Stimulated activated CD4-positive, alpha-beta T cell treated with anti-CD3 and anti-CD28 coated beads, Interleukin-4, amount 100 ng/mL, for 4 hours (primary cell): ENCODE measurements at places on chromosomes 11 and 22.

DNA sequence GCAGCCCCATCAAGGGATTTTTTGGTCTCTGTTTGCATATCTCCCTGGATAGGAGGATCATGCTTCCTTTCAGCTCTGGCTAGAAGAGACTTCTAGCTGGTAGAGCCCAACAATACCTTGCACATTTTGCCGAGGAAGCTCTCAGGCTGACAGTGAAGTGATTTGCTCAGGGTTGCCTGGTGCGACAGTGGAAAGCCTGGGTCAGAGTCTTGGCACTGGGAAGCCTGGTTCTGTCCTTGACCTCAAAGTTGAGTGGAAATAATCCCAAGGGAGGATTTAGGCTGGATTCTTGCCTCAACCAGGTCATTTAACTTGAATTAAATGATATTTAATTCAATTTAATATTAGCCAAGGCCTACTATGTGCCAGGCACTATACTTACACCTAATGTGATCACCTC, 24.4 kb upstream of the ALG8 start:
- DNase-seq = no peak

GRCh38 chr22:48371391-48371790, 1456.3 kb downstream of the BRD1 start:
- no peak for DNase-seq

- DNase-seq = no peak
Measured at GRCh38 chr11:105719073-105719822, 109.4 kb downstream of the GRIA4 start.

DNA sequence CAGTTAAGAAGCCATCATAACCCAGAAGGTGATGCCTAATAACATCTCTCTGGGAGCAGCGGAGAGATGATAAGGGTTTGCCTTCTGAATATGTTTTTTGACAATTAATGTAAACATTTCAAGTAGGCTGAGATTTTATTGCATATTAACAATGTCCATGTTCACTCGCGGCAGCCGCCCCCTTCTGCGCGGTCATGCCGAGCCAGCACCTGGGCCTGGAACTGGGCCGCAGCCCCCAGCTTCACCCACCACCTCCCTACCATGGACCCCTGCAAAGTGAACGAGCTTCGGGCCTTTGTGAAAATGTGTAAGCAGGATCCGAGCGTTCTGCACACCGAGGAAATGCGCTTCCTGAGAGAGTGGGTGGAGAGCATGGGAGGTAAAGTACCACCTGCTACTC, 4.3 kb upstream of the SAA1 start:
- DNase-seq = no peak

- no peak for DNase-seq
Measured at GRCh38 chr11:77114089-77114463, 11.4 kb downstream of the OMP start.

GRCh38 chr11:117316197-117316961, at the start of gene BACE1:
BACE1 (minus strand) TSS chr11:117316256; CDS start chr11:117315795, 461 bp downstream.
- no peak for DNase-seq

GRCh38 chr11:70621241-70621640, 222.9 kb downstream of the CTTN start:
- no peak for DNase-seq

DNA sequence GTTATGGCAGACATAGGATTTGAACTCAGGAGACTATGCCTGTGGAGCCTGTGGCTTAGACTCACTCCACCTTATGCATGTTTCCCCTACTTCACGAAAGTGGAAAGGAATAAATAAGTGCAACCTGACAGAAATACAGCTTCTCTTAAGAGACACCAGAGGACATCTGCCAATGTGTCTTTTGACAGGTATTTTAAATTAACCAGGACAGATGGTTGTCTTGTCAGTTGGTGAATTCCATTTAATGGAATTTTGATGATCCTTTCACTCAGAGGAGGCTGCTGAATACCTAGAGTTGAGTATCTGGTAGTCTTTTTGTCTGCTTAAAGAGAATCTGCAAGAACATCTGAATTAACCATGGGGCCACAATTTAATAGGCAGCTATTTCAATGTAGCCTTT, 46.1 kb downstream of the NELL1 start:
- no peak for DNase-seq

DNA sequence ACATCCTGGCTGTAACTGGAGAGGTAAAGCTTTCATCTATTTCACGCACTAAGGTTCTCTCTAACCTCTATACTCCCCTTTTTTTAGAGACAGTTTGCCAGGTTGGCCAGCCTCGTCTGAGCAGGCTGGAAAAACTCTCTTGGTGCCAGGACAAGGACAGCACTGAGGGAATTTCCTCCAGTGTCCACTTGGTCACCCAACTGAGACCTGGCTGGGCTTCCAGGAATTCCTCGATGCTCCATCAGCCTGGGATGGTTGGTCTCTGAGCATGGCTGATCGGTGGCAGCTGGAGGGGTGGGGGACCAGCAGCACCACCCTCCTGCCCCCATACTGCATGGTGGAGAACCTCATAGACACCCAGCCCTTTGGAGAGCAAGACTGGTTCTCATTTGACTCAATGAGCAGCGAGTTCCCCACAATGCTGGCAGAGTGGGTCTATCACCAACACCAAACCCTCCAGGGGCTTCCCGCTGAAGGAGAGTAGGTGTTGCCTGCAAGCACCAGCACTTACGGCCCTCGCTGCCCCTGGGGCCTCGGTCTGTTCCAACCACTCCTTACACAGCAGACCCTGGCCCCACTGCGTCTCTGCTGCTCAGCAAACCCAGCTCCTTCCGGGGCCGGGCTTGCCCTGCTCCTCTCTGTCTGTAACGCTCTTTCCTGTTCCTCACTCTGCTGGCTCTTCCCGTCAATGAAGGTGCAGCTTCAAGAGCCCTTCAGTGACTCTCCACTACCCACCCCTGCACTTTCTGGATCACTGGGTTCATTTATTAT, 122.2 kb downstream of the ST3GAL4 start:
- no peak for DNase-seq

GRCh38 chr11:117841551-117842031, 17.0 kb upstream of the FXYD2 start:
- no peak for DNase-seq

DNA sequence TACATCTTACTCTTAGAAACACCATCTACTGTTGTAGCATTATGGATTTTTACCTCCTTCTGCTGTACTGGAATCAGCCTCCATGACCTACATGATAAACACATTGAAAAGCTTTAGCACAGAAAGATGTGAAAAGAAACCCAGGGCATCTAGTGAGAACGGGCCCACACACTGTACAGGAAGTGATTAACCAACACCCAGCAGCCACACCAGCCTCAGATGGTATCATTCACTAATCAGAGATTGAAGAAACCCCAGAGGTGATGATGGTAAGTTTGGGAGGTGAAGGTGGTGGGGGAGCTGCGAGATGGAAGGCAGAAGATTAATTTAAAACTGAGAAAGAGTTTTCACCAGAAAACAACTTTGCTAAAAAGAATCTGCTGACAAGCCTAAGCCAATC, 46.1 kb downstream of the RASSF10 start:
- no peak for DNase-seq

DNA sequence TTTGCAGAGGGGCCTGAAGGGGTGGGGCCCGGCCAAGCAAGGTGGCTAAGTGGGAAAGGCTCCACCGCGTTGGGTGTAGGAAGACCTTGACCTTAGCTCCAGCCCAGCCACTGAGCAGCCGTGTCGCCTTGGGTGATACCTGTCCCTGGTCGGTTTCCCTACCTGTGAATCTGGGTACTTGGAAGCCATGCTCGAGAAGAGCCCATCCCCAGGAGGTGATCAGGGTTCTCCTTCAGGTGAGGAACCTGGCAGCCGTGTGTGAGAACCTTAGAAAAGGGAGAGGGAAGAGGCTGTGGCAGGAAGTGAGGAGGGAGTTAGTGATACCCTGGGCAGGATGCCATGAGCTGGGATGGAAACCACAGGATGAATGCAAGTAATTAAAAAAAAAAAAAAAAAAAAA, 21.6 kb downstream of the PPARA start:
- DNase-seq = no peak

DNA sequence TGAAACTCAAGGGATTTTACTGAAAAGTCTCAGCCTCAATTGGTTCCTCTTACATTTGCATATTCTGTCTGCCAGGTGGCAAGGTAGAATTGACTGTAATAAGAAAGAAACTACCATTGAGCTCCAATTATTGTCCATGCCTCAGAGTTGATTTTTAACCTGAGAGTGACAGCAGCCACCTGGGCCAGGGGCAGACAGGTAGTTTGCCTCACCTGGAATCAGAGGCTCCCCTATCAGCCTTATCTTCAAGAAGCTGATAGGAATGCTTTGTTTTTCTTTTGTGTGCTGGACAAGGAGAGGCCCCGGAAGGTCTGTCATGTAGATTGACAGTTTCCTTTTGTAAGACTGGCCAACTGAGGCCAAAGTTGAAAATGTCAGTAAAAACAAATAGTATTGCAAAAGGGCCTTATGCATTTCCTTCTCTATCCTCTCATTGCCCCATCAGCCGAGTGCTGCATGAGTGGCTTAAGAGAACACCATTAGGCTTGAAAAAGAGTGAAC, 34.1 kb downstream of the CD44 start:
- no peak for DNase-seq

GRCh38 chr11:24233041-24233440, 263.8 kb upstream of the LUZP2 start:
- DNase-seq = no peak

DNA sequence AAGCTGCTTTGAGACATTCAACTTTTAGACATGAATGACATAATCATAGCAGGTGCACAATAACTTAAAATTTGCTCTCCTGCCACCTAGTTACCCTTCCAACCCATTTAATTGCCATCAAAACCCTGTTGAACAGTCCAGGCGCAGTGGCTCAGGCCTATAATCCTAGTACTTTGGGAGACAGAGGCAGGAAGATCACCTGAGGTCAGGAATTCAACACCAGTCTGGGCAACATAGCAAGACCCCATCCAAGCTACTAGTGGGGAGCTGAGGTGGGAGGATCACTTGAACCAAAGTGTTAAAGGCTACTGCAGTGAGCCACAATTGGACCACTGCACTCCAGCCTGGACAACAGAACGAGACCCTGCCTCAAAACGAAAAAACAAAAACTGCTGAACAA, 4.0 kb upstream of the PHF21A start:
- no peak for DNase-seq

DNA sequence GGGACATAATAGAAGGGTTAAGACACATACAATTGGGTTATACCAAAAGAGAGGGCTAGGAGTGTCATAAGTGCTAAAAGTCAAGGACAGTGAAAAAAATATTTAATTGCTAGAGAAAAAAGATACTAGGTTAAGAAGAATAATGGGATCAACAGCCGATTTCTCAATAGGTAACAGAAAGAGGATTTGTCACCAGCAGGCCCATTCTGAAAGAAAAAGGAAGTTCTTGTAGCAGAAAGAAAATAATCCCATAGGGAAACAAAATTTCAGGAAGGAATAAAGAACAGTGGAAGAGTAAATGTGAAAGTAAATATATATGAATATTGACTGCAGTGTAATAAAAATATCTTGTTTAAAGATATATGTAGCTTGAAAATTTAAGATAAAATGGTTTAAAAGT, 43.3 kb upstream of the ADORA2A start:
- no peak for DNase-seq

DNA sequence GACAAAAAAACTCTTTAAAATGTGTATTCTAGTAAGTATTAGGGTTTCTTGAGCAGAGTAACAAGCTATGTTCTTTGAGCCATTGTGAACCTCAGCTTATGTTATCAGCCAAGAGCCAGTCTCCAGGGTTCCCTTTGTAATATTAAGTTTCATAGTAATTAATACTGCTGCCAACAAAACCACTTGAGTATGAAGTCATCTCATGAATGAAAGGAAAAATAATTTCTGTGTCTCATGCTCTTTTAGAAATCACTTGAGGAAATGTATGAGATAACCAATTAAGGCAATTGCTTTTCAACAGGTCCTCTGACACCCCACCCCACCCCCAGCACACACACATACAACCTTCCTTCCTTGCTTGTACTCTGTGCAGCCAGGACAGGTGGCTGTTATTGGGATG, 59.9 kb downstream of the BBOX1 start:
- DNase-seq = no peak

GRCh38 chr11:132638423-132638822, 893.9 kb downstream of the OPCML start:
- no peak for DNase-seq

DNA sequence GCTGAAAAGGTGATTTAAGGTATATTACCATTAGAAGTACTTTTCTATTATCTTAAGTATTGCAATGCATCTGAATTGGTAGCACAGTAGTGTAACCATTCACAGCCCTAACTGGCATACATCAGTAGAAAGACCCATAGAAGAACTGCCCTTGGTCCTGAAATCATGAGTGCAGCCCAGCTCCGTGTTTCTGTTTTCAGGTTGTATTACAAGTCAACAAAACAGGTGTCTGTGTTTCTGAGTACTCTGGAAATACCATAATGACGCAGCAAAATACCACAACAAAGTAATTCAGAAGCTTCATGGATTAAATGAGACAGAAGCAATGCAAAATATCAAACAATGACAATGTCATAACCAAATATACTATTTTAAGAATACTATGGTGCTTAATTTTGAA, 226.3 kb downstream of the OPCML start:
- no peak for DNase-seq

DNA sequence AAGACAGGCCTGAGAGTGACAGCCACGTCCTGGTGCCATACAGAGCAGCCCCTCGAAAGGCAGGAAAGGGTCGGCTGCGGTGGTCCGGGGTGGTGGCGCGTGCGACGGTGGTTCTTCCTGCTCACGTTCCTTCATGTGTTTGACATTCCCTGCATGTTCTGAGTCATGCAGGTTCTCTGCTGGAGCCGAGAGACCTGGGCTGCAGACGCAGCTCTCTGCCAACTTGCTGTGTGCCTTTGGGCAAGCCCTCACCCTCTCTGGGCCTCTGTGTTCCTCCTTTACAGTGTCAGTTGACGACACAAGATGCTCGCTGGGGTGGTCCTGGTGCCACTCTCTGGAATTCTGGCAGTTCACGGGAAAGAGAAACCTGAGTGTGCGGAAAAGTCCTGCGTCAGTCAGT, 12.0 kb downstream of the ARHGAP8 start:
- no peak for DNase-seq

DNA sequence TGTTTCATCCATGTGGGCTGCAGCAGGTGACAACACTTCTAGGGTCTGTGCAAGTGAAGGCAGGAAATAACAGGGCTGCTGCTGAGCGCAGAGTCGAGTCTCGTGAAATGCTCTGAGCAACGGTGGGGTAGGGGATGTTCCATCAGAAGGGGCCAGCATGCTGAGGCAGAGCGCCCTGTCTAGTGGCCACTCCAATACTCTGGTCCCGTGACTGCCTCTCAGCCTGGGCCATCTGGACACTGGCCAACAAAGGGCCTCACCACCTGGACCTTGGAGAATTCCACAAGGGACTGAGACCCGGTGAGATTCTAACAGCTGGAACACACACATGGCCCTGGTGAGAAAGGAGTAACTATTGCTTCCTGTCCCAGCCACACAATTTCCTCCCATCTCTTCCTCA, 375.7 kb downstream of the SHANK2 start:
- DNase-seq = no peak
